ENCODE measurements at places on chromosomes 5 and 9.

GRCh38 chr9:136971746-136972145 lies 5.6 kb upstream of the PTGDS start:
- DNase-seq = no peak

DNA sequence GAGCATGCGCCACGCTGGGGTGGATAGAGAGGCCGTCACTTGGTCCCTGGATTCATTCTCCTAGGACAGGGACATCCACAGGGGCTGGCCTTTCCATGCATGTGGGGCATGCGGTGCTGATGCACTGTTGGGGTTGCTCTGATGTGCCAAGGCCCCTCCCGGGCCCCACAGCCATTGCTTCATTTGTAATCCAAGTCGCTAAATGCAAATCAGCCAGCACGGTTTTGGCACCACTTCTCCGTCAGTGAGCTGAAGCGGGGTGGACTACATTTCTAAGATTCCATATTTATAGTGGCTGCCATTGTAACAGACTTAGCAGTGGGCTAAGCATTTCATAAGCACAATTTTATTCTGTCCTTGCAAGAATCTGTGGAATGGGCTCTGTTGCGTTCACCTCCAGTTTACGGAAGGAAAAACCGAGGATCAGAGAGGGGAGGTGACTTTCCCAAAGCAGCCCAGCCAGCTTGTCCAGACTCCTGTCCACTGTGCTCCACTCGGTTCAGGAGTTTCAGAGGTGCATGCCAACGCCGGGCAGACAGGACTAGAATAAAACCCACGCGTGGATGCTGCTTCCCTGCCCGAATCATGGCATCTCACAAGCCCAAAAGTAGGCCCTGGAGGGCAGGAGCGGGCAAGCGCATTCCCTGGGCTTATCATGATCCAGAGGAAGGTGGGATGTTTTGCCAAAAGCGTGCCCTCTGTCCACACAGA lies 102.6 kb upstream of the COL5A1 start:
- DNase-seq = no peak

DNA sequence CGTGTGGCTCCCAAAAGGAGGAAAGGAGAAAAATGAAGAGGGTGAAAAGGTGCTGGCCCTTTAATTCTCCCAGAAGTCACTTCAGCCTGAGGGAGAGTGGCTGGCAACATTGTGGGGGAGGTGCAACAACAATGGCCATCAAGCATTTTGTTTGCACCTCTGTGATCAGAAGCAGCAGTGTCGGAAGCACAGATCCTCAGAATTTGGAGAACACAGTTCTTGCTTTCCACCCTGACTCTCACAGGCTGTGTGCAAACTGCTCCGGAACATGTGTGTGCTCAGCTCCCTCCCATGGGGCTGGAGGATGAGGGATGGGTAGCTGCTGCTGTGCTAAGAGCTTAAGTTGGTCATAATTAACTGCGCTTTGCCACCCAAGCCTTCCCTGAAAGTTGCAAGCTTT lies 127.1 kb downstream of the DPYSL3 start:
- no peak for DNase-seq

GRCh38 chr9:36436909-36437308 lies 36.8 kb upstream of the RNF38 start:
- no peak for DNase-seq

DNA sequence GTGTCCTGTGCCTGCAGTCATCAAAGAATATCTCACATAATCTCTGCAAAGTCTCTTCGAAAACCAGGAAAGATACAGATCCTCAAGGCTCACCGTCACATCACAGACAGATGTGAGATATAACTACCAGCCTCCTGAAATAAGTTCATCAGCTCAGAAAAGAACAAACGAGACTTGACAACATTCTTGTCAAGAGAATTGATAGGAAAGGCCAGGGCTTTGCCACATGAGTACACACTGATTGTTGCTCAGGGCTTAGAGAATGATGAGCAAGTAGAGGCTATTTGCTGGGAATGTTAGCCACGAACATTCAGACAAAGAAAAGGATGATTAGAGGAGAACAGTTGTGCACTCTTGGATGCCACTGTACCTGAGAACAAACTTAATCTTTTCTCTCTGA lies 535.1 kb downstream of the ELAVL2 start:
- no peak for DNase-seq

- no peak for DNase-seq
Observed at GRCh38 chr5:157225469-157226422, 40.2 kb upstream of the CYFIP2 start.

DNA sequence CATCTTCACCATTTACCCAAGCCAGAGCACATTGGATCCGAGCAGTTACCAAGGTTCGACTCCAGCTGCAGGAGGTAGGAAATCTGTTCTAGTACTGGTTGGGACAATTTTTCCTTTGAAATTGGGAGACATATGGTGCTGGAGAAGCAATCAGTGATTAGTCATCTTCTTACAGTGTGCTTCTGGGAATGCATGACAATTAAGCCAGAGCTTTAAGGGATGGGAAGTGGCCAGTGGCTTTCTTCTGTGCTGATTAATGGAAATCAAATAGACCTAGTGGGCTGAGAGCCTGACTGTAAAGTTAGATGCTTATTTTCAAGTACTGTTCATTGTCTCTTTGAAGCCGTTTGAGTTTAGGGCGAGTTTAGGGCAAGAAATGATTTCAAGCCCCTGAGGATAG lies 152.1 kb downstream of the UNC13B start:
- DNase-seq = no peak

- DNase-seq = no peak
Observed at GRCh38 chr5:56460681-56461191, 227.6 kb upstream of the ANKRD55 start.

DNA sequence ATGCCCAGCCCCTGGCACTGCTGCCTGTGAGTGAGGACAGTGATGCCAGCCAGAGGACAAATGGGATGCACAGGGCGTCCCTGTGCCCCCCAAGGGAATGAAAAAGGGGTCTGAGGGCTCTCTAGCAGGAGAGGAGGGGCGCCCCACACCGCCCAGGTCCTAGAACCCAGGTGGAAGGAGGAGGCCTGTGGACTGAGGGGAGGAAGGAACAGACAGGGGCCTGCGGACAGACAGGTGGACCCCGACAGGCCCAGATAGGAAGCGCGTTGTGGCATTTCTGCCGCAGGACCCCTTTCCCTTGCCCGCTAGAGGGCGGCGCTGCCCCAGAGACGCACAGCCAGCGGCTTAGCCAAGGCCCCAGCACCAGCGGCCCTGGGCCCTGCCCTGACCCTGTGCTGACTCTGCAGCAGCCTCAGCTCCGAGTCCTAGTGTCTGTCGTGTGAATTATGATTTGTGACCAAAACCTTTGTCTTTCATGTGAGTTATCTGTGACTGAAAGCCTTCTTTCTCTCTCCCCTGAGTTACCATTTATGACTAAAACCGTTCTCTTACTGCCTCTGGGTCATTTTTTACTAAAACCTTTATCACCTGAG lies 30.7 kb downstream of the TRIP13 start:
- DNase-seq = no peak

- no peak for DNase-seq
Observed at GRCh38 chr9:120579139-120580050, 572 bp downstream of the CDK5RAP2 start.

DNA sequence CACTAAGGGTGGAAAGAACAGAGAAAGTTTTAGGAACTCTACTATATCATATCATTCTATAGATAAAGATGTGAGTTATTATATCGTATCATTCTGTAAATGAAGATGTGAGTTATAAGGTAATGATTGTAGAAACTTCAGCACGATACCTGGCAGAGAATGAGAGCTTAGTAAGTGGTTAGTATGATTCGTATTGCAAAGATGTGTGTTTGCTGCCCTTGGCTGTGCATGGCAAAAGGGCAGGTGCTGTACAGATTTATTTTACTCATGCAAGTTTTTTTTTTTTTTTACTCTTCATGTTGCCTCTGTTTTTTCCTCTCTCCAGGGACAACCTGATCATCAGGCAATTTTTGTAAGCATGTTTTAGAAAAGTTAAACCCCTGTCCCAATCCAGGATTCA lies 83.3 kb downstream of the EGFLAM start:
- no peak for DNase-seq

GRCh38 chr5:27087747-27088146 lies 49.4 kb upstream of the CDH9 start:
- DNase-seq = no peak

DNA sequence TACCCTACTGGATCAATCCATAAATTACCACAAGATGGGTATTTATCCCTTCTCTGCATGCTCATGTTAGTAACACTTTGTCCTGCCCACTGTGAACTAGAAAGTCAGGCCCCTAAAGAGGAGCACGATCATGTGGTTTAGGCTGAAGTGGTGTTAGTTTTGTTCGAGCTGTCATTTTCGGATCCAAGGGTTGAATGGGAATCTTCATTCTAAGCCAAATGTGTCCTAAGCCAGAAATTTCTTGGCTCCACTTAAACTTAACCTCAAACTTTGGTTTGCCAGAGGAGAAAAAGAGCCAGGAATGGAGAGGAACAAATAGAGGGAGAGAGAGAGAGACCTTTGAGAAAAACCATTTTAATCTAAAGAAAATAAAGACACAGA lies 837.7 kb upstream of the ZNF608 start:
- DNase-seq = no peak

- DNase-seq = no peak
Observed at GRCh38 chr9:77595426-77596095, 52.6 kb downstream of the GNA14 start.

DNA sequence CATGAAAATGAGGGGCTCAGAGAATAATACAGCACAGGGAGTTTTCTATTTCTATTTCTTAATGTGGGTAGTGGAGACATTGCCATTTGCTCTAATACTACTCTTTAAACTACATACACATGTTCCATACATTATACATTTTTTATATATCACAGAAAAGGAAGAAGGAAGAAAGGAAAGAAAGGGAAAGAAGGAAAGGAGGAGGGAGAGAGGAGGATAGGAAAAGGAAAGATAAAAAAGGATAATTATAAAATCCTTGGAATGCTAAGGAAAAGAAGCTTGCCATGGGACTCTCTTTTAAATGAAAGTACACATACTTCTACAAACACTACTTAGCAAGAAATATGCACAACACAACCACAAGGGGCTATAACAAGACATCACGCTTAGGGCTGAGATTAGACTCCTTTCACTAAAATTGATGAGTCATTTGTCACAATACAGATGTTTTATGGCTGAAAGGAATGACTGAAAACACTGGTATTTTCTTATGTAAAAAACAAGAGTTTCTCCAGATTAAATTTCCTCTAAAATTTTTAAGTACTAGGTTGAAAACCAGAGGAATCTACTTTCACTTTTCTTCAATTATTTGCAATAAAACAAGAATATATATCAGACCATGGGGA lies 219.8 kb downstream of the ARL15 start:
- no peak for DNase-seq

DNA sequence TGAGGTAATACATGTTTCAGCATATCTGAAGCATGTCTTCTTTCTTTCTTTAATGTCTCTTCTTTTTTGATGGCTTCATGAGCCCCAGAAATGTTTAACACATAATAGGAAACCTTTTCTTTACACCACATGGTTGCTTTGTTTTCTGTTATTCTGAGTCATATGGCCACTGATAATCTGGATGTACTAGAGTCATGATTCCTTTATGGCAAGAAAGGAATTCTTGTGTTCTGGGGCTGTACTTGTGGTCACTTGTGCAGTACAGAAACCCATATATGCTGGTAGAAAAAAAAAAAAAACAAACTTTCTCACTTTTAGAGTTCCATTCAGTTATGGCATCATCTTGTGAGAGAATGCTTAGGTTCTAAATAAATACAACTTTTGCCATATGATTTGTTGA lies 1669.3 kb upstream of the CDH9 start:
- DNase-seq = no peak

GRCh38 chr9:105043370-105043936 lies 115.5 kb upstream of the ABCA1 start:
- no peak for DNase-seq

GRCh38 chr5:145934276-145934675 lies 2.1 kb upstream of the SH3RF2 start:
- DNase-seq = no peak

DNA sequence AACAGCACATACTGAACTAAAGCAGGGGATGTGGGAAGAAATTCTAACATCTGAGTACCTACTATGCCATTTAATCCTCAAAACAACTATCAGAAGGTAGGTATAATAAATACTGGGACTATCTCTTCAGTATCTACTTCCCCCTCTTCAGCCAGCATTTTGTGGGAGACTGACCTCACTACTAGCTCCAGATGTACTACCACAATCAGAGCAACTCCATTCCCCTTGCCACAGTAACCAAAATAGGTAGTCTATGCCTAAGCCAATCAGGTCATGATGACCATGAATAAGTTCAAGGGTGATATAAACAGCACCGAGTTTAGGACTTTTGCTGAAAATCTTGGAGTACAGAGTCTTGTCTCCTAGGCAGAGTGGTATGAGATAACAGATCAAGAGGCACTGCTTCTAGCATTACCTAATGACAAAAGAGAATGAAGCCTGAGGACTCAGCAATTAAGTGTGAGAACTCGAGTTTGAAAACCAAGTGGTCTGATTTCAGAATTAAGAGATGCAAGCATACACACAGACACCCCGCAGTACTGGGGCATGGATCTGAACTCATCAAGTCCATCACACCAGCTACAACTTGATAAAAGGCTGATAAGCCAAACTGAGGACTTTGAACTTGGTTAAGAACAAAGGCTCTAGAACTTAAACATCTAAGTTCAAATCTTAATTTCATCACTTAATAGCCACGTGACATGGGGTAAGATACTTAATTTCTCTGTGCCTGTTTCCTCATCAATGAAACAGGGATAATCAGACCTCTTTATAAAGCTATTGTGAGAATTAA lies 9.7 kb downstream of the FNIP1 start:
- DNase-seq = no peak

DNA sequence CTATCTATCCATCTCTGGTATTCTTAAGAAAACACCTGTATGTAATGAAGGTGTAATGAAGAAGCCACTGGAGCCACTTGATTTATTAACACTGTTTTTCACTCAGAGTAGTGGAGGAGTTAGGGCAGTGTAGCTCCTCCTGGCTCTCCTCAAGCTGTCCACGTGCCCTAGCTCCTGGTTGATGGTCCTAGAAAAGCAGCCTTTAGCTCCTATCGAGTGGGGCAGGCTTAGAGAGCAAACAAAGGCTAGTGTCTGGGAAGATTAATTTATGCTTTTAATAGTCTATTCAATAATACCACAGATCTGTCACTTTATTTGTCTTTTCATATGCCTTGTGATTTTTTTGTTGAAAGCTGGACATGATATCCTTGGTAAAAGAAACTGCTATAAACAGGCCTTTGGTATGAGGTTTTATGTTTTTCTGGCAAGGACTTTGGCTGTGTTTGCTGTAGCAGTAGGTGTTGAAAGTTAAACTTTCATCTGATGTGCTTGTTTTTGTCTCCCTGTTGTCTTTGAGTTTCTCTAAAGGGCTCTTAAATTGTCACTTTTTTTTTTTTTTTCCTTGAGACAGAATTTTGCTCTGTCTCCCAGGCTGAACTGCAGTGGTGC lies 141.1 kb downstream of the GCNT1 start:
- no peak for DNase-seq

DNA sequence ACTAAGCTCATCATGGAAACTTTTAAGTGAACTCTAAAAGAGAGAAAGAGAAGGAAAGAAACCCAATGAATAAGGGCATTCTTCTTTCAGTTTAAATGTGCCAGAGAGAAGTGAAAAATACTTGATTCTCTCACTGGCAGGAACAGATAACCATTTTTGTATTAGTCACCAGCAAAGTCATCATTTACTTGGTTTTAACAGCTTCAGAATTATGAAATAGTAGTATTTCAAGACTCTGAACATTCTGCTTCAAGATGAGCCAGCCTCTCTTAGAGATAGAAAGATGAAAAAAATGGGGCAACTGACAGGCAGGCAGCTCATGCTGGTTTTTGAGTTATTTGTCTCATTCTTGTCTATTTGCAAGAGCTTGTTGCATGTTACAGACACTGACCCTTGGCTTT lies 103.5 kb downstream of the GCNT1 start:
- DNase-seq = no peak

GRCh38 chr5:58460002-58460731 lies at the start of gene PLK2:
TSS of gene PLK2 (minus strand) at chr5:58460086. CDS start at chr5:58459959, 127 bp downstream.
- peak; percentile 99 for DNase-seq

- no peak for DNase-seq
Observed at GRCh38 chr5:122445070-122445469, 133.0 kb downstream of the SNCAIP start.

Data from cardiac septum (tissue), 1 donor.